ENCODE measurements at places on chromosomes 16 and 17.

- no peak for DNase-seq
Observed at GRCh38 chr17:13076905-13077304, 59.1 kb upstream of the ELAC2 start.

DNA sequence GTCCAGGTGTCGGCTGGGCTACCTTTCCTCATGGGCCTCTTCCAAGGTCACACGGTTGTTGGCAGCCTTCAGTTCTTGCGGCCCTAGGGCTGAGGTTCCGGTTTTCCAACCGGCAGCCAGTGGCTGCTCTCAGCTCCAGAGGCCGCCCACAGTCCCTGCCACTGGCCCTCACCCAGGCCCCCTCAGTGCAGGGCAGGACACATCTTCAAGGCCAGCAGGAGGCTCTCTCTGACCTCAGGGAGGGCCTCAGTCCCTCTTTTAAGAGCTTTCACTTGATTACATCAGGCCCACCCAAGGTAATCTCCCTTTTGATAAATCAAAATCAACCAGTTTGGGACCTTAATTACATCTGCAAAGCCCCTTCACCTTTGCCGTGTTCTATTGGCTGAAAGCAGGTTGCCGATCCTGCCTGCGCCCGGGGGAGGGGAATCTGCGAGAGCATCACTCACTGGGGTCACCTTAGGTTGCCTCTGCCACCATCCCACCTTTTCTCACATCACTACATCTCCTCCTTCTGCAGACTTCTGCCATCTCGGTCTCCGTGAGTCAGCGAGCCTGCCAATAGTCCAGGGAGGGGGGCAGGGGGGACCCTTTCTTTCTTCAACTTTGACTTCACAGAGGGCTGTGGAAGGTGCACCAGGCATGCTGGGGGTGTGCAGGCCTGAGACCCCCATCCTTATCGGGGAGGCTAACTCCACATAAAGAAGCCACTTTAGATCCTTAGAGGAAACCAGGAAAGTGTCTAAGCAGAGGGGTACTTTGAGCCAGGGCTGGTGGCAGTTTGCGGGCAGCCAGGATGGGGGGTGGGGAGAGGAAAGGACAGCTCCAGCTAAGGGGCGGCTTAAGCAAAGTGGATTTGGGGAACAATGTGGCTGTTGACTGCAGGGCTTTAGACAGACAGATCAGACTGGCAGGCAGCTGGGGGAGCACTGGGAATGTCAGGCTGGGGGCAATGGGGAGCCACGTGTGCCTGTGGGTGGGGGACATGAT is 28.8 kb upstream of the NXPH3 start:
- no peak for DNase-seq

GRCh38 chr16:28292731-28293600 is 641 bp downstream of the SBK1 start:
- DNase-seq, result no peak

- DNase-seq, result no peak
Observed at GRCh38 chr16:74020095-74020670, 276.4 kb upstream of the PSMD7 start.

- DNase-seq, result no peak
Observed at GRCh38 chr17:56881685-56882295, 32.1 kb downstream of the TRIM25 start.

- no peak for DNase-seq
Observed at GRCh38 chr16:82874672-82875071, 247.9 kb downstream of the CDH13 start.

GRCh38 chr16:67013233-67013822 is 15.6 kb upstream of the CBFB start:
- DNase-seq, result no peak

- no peak for DNase-seq
Observed at GRCh38 chr17:78316115-78316866, 43.6 kb downstream of the SOCS3 start.

DNA sequence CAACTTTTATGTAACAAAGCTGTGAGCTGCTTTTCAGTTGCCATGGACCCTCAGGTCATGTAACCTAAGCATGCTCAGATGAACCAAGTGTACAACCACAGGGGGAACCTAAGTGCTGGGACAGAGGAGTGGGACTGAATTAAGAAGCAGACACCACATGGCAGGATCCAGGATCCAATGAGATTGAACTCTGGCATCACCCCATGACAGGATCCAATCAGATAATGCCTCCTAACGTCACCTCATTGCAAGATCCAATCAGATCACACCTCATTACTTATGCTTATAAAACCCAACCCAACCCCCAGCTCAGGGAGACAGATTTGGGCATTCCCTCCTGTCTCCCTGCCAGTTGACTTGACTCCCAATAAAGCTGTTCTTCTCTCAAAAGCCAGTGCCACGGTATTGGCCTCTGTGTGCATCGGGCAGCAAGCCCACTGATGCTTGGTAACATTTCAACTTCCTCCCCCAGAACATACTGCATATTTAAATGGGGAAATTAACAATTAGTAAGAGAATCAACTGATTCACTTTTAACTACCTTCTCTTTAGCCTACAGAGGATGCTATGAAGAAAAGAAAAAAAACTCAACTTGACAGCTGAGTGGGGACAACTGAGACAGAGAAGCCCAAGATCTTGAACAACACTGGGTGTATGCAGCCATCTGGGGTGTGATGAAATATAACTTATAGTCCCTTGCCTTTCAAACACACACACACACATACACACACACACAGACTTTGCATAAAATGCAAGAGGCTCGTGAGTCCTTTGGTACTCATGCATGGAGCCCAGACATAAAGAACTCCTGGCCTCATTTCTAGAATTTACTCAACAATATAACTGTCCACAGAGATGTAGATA is 148.4 kb downstream of the SLC39A11 start:
- no peak for DNase-seq

DNA sequence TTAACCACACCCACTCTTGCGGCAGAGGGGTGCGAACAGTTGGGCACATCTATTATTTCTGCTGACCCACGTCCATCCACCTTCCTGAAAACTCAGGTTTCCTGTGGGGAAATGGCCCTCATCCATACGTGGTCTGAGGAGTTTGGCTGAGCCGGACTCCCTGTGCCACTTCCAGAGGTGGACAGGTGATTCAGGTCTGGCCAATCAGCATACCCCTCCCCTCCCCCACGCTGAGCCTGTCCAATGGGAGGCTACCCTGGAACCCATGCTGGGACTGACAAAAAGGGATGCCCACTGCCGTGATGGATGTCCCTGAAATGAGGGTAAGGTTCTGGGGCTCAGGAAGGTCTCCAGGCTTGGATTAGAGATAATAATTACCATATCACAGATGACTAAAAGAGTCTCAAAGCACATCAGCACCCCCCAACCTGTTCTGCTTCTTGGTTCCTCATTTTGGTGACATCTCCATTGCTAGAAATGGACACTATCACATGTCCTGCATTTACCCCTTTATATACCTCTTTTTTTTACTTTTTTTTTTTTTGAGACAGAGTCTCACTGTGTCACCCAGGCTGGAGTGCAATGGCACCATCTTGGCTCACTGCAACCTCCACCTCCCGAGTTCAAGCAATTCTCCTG is 5.3 kb upstream of the MAPK7 start:
- DNase-seq, result no peak

GRCh38 chr17:9022573-9023391 is 1.5 kb downstream of the NTN1 start:
- DNase-seq, result no peak

DNA sequence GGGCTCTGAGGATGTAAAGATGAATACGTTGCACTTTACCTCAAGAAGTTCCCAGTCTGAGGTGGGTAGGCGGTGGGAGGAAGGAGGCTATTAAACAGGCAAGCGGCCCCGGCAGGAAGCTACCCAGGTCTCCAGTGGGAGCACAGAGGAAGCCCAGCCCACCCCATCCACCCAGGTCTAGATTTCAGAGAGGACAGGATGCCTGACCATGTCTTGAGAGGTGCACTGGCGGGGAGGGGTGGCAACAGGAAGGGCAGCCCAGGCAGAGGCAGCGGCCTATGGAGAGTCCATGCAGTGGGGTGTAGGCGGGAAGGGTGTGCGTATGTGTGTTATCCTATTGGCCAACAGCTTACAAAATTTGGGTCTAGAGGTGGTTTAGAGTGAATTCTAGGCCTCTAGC is 13.9 kb downstream of the SARM1 start:
- no peak for DNase-seq

GRCh38 chr17:57340160-57340981 is 84.0 kb downstream of the MSI2 start:
- DNase-seq, result no peak

GRCh38 chr16:75758215-75758614 is 31.9 kb upstream of the CPHXL start:
- DNase-seq, result no peak

- DNase-seq, result no peak
Observed at GRCh38 chr17:67633751-67634211, 84.0 kb upstream of the NOL11 start.

GRCh38 chr17:50144355-50144754 is 6.1 kb downstream of the PPP1R9B start:
- DNase-seq, result no peak

GRCh38 chr16:24156777-24157176 is 99.4 kb upstream of the CACNG3 start:
- DNase-seq, result no peak

DNA sequence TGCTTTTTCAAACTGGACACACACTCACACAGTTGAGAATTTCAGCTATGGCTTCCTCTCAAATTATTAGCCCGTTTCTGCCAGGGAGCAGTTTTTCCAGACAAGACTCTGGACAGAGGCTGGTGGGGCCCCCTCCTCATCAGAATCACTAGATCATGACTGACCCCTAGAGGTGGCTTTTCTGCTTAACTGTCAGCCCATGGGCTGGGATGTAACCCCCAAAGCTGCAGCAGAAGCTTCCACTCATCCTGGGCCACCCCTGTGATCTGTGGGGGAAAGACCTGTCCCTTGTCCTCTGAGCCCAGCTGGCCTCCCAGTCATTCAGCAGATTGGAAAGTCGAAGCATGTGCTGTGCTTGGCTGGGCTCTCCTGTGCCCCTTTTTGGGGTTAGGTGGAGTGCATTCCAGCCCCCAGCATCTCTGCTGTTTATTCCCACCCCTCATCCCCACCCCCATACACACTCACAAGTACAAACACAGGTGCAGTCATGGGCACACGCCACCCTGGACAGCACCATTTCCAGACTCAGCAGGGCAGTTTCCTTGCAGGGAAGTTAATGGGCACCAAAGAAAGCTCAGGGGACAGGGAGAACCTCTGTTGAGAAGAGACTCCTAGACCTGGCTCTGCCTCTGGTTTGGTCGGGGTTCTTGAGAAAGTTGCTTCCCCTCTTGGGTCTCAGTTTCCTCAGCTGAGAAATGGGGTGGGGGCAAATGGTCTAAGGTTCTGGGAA is 77.6 kb upstream of the RBL2 start:
- DNase-seq, result no peak

- no peak for DNase-seq
Observed at GRCh38 chr16:1761751-1762150, 9.6 kb downstream of the NME3 start.

DNA sequence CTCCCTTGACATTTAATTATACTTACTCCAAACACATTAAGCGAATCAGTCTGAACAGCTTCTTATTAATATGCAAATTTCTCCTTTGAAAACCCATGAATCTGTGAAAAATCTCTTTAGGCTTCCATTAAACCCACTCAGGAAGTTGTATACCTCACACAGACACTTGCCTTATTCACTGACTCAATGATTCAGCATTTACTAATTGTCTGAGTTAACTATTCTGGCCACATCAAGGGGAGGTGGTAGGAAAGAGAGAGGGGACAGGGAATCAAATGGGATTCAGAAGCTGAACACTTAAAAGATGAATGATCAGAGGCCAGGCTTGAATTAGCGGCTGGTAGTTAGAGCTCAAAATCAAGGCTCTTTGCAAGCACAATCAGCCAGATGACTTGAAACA is 70.0 kb downstream of the HS3ST3A1 start:
- no peak for DNase-seq

GRCh38 chr17:58161566-58161965 is 5.2 kb upstream of the OR4D2 start:
- DNase-seq, result no peak

DNA sequence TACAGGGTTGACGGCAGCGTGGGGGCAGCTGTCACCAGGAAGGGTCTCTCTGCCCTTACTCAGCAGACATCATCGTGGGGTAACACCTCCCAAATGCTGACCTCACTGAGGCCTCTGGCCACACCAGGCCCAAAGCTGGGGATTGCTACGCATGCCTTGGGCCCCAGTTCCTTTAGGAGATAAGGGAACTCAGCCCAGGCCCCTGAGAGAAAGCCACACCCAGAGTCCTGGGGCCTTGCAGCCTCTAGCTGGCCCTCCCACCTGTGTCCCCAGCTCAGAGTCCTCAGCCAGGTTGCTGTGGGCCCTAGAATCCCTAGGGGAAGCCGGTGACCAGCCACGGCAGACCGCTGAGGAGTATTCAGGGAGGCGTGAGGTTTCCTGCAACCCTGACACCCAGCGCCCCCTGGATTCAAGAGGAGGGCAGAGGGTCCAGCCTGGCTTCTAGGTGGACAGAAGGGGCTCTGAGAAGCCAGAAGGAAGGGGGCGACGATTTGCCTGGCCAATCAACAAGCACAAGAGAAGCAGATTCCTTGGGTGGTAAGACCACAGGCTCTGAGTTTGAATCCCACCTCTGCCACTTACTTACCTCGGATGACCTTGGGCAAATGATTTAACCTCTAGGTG is 10.3 kb upstream of the GINS2 start:
- no peak for DNase-seq

DNA sequence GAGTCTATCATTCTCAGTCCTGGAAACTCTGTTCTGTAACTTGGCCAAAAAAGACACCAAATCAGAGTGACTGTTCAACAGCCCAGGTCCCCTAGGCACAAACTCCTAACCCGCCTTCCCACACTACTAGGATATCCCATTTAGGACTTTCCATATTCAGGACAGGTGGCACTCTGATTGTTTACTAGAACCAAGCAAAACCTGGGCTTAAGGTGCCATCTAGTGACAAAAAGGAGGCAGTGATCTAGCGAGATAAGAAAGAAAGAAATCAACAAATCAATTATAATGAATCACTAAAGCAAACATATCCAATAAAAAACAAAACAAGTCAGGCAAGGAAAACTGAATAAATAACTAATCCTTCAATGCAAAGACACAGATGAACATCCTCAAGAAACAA is 203.9 kb downstream of the CEP112 start:
- no peak for DNase-seq

DNA sequence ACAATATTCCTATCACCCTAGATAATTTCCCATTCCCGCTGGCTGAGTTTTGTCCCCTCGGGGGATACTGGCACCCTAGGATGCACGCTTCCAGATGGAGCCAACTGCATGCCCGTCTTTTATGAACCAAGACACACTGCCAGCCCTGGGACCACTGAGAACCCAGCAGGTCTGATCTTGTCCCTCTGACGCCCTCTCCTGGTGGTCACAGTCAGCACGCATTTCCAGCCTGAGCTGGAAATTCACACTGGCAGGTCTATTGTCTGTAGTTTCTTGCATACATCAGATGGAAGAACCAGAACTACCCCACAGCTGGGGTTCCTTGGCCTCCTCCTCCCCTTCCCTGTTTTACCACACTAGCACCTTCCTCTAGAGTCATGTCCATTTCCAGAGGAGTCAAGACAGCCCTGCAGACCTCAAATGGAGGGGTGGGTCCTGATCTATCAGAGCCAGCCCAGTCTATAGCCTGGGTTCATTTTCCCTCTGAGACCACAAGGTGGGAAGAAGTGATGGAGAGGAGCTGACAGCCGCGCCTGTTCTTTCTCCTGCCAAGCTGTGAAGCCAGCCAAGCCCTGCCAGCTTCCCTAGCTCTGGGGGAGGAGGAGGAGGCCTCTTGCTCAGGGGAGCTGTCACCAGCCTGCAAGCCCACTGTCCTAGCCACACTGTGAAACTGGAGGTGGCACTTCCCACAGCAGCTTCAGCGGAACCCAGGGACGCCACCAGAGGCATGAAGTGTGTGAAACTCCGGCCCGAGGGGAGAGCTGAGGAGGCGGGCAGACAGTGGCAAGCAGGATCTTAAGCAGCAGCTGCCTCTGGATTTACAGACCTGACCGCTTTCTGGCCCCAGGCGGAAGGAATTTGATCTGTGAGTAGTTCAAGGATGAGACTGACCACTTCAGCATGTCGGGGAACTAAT is 29.3 kb downstream of the MXRA7 start:
- peak; percentile 38 for DNase-seq

Measured in stimulated activated CD8-positive, alpha-beta memory T cell treated with anti-CD3 and anti-CD28 coated beads, Interleukin-2, amount 100 ng/mL, for 1 hour (primary cell).